Activated naive CD4-positive, alpha-beta T cell treated with anti-CD3 and anti-CD28 coated beads for 36 hours (primary cell): ENCODE measurements at places on chromosomes 16 and 17. TPM values are rescaled to one million over a fixed set of nuclear protein-coding genes. Genes with fewer than 3 reads are reported as not detected.

- H3K27ac ChIP-seq = no peak overlapping the region
- H3K4me1 ChIP-seq = no peaks in the 10 kb centered on the region
- no peak for DNase-seq
- no peaks in the 10 kb centered on the region for H3K27me3 ChIP-seq
These were observed 109.7 kb downstream of the PLCG2 start for GRCh38 chr16:81888520-81889394.

The PHOSPHO1 gene
- total RNA-seq = not detected

- DNase-seq = no peak
- peaks cover 3% of the 10 kb centered on the region for H3K4me1 ChIP-seq
- H3K27me3 ChIP-seq = peaks cover 18% of the 10 kb centered on the region
- H3K4me3 ChIP-seq = no peak overlapping the region
- H3K27ac ChIP-seq = no peak overlapping the region
These were observed 4.5 kb upstream of the MEIOB start for GRCh38 chr16:1876468-1876867.

GRCh38 chr17:48499248-48499647, 31.6 kb downstream of the HOXB1 start:
- no peaks in the 10 kb centered on the region for H3K36me3 ChIP-seq
- no peaks in the 10 kb centered on the region for H3K4me1 ChIP-seq
- DNase-seq = no peak

GRCh38 chr16:14100825-14101224, 29.7 kb downstream of the MRTFB start:
- H3K27me3 ChIP-seq = no peaks in the 10 kb centered on the region
- DNase-seq = no peak
- H3K27ac ChIP-seq = no peak overlapping the region
- no peak overlapping the region for H3K4me3 ChIP-seq

DNA sequence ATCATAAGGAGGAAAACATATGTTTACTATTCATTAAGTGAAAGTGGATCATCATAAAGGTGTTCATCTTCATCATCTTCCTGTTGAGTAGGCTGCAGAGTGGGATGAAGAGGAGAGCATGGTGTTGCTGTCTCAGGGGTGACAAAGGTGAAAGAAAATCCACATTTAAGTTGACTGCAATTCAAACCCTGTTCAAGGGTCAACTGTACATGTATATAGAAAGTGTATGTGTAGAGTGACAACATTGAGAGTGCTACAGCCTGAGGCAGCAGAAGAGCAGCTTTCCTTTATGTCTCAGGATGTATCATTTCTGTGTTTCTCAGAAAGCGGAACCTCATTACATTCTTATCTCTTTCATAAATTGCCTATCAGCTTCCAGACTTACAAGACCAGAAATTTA, 17.2 kb downstream of the ORC6 start:
- no peak overlapping the region for H3K27ac ChIP-seq
- no peak for DNase-seq
- H3K4me1 ChIP-seq = no peaks in the 10 kb centered on the region
- peaks cover 3% of the 10 kb centered on the region for H3K36me3 ChIP-seq
- no peak overlapping the region for H3K4me3 ChIP-seq

- peaks cover 2% of the 10 kb centered on the region for H3K27me3 ChIP-seq
- H3K4me1 ChIP-seq = no peaks in the 10 kb centered on the region
- no peaks in the 10 kb centered on the region for H3K36me3 ChIP-seq
- no peak overlapping the region for H3K27ac ChIP-seq
- DNase-seq = peak; percentile 35
These were observed 393.1 kb upstream of the ASIC2 start for GRCh38 chr17:33686171-33686570.

The PAFAH1B1 gene
- 142 TPM for total RNA-seq

GRCh38 chr17:42918902-42919521, 18.4 kb downstream of the G6PC1 start:
- no peak overlapping the region for H3K27ac ChIP-seq
- H3K4me3 ChIP-seq = no peak overlapping the region
- no peak for DNase-seq
- H3K27me3 ChIP-seq = no peaks in the 10 kb centered on the region
- no peaks in the 10 kb centered on the region for H3K36me3 ChIP-seq

GRCh38 chr17:58510075-58510474, 4.4 kb downstream of the MTMR4 start:
- no peaks in the 10 kb centered on the region for H3K27me3 ChIP-seq
- H3K4me1 ChIP-seq = peaks cover 17% of the 10 kb centered on the region
- peaks cover 49% of the 10 kb centered on the region for H3K36me3 ChIP-seq
- H3K4me3 ChIP-seq = no peak overlapping the region
